Transverse colon (tissue), 4 donors: ENCODE measurements at places on chromosomes 7 and 10.

GRCh38 chr10:128926711-128927110 lies 540.3 kb upstream of the MGMT start:
- no peak for DNase-seq

GRCh38 chr7:45455662-45456061 lies 118.5 kb upstream of the ADCY1 start:
- no peak for DNase-seq

DNA sequence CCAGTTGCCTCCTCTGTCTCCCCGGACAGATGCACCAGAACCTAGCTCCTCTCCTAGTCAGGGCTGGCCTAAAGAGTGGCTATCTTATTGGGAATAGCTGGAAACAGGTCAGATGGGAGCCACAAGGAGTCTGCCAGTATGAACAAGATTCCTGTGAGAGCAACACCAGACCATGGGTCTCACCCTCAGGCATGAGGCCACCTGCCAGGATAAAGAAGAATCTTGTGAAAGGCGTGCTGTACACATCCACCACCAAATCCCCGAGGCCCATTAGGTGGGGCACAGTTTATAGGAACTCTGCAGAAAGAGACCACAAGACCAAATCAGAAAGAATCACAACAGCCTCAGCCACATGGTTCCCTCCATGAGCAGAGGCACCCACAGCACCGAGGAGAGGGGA lies 325.9 kb downstream of the TNS3 start:
- DNase-seq: no peak

DNA sequence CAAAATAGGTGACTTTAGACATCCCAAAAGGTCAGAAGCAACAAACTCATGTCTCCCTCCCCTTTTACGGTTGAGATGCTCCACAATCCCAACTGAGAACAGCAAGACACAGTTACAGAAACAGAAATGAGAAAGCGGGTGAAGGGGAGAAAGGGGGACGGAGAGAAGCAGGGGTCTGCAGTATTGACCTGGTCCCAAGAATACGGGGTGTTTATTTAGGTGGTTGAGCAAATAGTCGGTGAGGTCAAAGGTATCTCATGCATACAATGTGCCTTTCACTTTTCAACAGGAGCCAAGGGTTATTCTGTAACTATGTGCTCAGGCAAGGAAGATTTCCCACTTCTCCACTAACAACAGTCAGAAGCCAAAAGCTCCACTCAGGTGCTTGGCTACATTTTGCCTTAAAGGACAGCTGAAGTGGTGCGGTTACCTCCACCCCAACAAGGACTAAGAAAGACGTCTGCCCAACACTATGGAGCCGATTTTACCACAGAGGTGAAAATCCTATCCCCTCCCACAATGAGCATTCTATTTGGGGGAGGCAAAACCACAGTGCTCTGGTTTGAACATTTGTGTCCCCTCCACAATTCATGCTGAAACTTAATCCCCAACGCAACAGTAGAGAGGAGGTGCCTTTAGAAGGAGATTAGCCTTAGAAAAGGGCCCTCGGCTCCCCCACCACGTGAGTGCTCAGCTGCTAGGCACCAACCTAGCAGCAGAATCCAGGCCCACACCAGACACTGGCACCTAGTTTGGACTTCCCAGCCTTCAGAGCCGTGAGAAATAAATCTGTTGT lies 77.9 kb downstream of the PARD3 start:
- no peak for DNase-seq

DNA sequence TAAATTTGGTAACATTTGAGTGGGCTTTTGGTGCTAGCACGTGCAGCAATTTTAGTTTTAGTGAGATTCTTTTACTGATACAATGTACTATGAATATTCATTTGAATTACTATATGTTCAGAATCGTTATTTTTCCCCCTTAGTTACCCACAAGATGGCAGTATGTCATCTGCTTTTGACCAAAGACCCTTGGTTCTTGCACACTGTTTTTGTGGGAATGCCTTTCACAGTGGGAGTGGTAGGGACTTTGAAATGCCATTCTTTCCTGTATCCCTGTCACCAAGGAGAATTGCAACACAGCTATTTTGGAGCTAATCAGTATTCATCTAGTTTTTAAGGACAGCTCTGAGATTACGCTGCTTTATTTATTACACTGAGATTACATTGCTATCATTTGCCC lies 40.6 kb downstream of the SEC23IP start:
- DNase-seq: no peak

DNA sequence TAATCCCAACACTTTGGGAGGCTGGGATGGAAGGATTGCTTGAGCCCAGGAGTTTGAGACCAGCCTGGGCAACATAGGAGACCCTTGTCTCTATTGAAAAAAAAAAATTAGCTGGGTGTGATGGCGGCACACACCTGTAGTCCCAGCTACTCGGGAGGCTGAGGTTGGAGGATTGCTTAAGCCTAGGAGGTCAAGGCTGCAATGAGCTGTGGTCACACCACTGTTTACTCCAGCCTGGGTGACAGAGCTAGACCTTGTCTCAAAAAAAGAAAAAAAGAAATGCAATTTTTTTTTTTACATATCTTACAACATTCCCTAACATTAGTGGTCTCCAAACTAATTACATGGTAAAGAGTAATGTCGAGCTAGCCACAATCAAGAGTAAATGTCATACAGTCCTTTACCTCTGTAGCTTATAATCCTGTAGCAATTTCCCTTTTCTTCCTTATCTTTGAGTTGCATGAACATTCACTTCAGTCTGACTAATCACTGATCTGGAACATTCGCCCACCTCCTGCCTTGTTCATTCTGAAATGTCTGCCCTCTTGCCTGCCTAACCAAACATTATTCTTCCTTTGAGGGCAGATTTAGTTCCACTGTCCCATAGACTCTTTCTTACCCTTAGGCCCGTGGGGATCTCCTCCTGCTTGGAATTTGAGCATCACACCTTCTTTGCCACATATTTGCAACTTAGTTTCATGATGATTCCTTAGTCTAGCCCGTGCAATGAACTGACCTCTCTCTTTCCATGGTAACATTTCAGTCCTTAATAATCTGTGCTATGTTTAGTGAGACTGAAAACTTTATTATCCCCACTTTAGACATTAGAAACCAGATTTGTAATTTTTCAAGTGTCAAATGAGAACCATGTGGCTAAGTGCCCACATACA lies 4.8 kb upstream of the VCL start:
- no peak for DNase-seq

DNA sequence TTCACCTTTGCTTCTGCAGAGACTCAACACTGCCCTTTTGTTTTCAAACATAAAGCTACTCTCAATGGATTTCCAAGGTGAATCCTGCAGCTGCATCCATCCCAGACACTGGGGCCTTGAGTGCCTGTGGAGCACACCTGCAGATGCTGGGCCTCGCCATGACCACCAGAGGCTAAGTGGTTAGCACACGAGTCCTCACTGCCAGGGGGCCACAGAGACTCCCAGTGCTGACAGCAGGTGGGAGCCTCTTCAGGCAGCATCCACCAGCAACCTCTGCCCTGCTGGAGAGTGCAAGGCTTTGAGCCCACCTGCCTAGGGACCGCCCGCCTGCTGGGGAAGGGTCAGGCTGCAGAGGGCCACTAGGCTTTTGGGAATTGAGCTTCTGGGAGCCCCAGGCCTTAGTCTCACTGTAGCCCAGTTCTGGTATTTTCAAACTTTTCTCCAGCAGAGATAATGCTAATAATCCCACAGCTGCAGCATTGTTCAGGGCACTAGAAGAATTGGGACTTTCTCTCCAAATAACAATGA lies 9.4 kb upstream of the HPS1 start:
- no peak for DNase-seq

GRCh38 chr7:29565982-29566746 lies 2.5 kb downstream of the PRR15 start:
- DNase-seq: peak; percentile 42

- DNase-seq: no peak
Observed at GRCh38 chr10:50420196-50420595, 168.9 kb upstream of the ASAH2 start.

GRCh38 chr10:50291261-50291850 lies 40.0 kb upstream of the ASAH2 start:
- no peak for DNase-seq

- no peak for DNase-seq
Observed at GRCh38 chr10:71159892-71160291, 52.5 kb upstream of the UNC5B start.

GRCh38 chr10:112227331-112227987 lies 43.9 kb upstream of the GPAM start:
- DNase-seq: no peak

- no peak for DNase-seq
Observed at GRCh38 chr7:30005464-30005863, 15.9 kb upstream of the SCRN1 start.

- no peak for DNase-seq
Observed at GRCh38 chr10:21687266-21688008, 153.4 kb downstream of the MLLT10 start.

DNA sequence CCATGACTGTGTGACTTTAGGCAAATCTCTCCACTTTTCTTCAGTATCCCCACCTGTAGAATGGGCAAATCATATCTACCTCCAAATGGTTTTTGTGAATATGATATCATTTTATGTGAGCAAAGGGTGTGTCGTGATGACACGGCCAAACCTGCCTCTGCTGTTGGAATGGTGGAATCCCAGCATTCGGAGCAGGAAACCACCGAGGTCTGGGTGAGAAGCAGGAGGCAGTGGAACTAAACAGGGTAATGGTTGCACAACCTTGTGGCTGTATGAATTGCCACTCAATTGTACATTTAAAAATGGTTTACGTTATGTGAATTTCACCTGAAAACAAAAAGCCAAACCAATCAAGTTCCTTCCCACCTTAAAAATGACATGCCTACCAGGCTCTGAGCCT lies 131.4 kb upstream of the ZMIZ1 start:
- no peak for DNase-seq

GRCh38 chr10:71359364-71360046 lies 37.2 kb upstream of the CDH23 start:
- no peak for DNase-seq
